ENCODE measurements at places on chromosomes 5 and 9.
A peak's percentile ranks its signal among the peaks of the same experiment; 100 is the strongest.

DNA sequence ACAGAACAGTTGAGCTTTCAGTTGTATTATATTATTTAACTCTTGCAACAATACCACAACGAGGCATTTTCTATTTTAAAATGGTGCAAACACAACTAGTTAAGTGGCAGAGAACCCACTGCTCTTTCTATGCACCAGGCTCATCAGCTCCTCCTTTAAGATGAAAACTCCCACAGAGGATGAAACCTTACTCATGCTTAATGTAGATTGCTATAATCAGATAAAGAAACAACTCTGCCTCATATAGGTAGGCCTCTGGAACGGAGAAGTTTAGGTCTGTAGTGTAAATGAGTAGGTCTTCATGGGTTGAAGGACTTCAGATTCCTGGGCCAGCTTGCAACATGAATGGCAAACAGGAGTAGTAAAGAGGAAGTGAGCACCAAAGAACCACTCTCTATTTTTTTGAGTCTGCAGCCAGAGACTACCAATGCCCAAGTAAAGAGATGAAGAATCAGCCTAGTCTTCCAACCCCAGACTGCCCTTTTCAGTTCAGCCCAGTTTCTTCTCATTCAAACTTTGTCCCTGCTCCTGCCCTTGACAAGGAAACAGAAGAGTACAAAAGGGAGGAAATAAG, 33.9 kb downstream of the HACD4 start:
- no peaks in the 10 kb centered on the region for H3K36me3 ChIP-seq
- no peaks in the 10 kb centered on the region for H3K4me1 ChIP-seq
- no peak overlapping the region for H3K27ac ChIP-seq
- no peak for DNase-seq
- H3K27me3 ChIP-seq, result no peaks in the 10 kb centered on the region

DNA sequence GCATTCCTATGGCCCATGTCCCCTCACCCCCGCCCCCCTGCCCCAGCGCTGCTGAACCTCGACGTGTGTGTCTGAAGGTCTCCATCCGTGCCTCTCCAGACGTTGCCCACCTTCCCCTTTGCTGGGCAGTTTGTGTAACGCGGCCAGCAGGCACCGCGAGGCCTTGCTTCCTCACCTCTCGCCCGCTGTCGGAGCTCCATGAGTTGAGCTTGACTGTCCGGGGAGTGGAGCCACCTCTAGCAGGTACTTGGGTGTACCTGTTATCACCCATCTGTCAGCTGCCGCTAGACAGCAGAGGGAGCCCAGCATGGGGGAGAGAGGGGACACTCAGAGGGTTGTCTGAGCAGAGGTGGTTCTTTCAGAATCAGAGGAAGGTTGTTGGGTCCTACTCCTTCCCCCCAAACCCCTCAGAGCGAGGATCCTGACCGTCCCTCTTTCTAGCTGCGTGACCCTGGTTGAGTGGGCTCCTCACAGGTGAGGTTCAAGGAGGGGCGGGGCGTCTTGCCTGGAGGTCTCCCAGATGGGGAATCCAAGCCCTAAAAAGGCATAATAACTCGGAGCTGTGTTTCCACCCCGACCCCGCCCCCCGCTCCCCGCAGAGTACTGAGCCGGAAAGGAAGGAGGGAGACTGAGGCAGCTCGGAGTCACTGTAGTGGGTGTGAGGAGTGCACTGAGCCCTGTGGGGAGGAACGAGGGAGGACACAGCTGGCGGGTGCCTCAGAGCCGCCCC, 184.7 kb downstream of the C9orf50 start:
- H3K4me1 ChIP-seq, result peaks cover 24% of the 10 kb centered on the region
- H3K27me3 ChIP-seq, result no peaks in the 10 kb centered on the region
- no peaks in the 10 kb centered on the region for H3K36me3 ChIP-seq
- no peak for DNase-seq
- H3K4me3 ChIP-seq, result no peak overlapping the region
- no peak overlapping the region for H3K27ac ChIP-seq

DNA sequence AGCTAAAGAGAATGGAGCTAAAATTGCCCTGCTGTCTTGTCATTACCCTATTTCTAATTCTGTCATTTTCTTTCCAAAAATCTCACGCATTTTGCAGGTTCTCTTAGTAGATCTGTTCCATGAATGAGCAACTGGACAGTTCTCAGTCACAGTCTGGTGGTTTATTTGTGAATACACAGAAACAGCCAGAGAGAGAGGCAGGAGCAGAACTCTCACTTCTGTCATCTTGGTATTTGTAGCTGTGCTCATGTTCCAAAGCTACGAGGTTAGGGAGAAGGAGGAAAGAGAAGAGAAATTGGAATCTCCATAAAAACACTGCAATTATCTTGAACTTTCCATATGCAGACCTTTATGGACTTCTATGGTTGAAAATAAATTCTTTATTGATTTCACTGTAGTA, 118.0 kb upstream of the OR13F1 start:
- no peak overlapping the region for H3K27ac ChIP-seq
- no peaks in the 10 kb centered on the region for H3K36me3 ChIP-seq
- H3K27me3 ChIP-seq, result no peaks in the 10 kb centered on the region
- no peak overlapping the region for H3K4me3 ChIP-seq
- no peaks in the 10 kb centered on the region for H3K4me1 ChIP-seq
- DNase-seq, result no peak

DNA sequence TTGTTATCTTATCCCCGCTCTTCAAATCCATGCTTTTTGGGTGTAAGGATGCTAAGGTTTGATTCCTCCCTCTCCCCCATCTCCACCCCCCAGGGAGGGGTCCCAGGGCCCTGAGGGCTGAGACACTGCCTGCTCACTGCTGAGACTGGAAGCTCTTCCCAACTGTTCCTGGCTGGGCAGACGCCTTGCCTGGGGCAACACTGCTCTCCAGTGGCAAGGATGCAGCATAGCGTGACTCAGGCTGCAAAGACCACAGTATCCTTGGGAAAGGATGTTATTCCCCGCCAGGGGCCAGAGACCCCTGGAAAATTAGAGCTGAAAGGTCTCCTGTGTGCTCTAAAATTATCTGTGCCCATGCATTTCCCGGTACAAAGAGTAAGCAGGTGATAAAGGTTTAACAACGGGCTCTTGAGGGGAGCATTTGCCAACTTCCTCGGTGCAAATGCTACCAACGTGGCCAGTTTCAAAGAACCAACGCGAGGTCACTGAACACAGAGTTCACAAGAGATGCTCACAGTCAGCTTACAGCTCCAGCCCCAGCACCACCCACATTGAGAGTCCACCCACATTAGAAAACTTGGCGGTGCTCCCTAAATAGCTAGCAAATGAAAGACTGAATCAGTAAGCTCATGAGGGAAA, 271.9 kb downstream of the NSG2 start:
- H3K4me1 ChIP-seq, result peaks cover 3% of the 10 kb centered on the region
- DNase-seq, result peak; percentile 30
- no peak overlapping the region for H3K27ac ChIP-seq
- no peaks in the 10 kb centered on the region for H3K36me3 ChIP-seq
- H3K27me3 ChIP-seq, result peaks cover 34% of the 10 kb centered on the region

GRCh38 chr9:73269430-73270101, 117.9 kb downstream of the ANXA1 start:
- peaks cover 9% of the 10 kb centered on the region for H3K4me1 ChIP-seq
- DNase-seq, result no peak
- H3K4me3 ChIP-seq, result no peak overlapping the region
- no peak overlapping the region for H3K27ac ChIP-seq

- no peak for DNase-seq
- H3K27me3 ChIP-seq, result no peaks in the 10 kb centered on the region
- H3K4me1 ChIP-seq, result no peaks in the 10 kb centered on the region
- no peak overlapping the region for H3K27ac ChIP-seq
- H3K4me3 ChIP-seq, result no peak overlapping the region
These were observed 17.2 kb upstream of the CCDC112 start for GRCh38 chr5:115313632-115314031.

- H3K27me3 ChIP-seq, result no peaks in the 10 kb centered on the region
- DNase-seq, result no peak
- no peak overlapping the region for H3K27ac ChIP-seq
- no peaks in the 10 kb centered on the region for H3K36me3 ChIP-seq
- no peaks in the 10 kb centered on the region for H3K4me1 ChIP-seq
- H3K4me3 ChIP-seq, result no peak overlapping the region
These were observed 68.8 kb upstream of the ICE1 start for GRCh38 chr5:5353681-5354080.

- no peaks in the 10 kb centered on the region for H3K4me1 ChIP-seq
- H3K36me3 ChIP-seq, result no peaks in the 10 kb centered on the region
- no peak overlapping the region for H3K27ac ChIP-seq
- H3K27me3 ChIP-seq, result no peaks in the 10 kb centered on the region
These were observed 33.5 kb upstream of the CKS2 start for GRCh38 chr9:89277454-89277853.

- no peak overlapping the region for H3K4me3 ChIP-seq
- H3K36me3 ChIP-seq, result no peaks in the 10 kb centered on the region
- DNase-seq, result no peak
- no peaks in the 10 kb centered on the region for H3K27me3 ChIP-seq
These were observed 224.0 kb downstream of the SPOCK1 start for GRCh38 chr5:137275083-137275482.

DNA sequence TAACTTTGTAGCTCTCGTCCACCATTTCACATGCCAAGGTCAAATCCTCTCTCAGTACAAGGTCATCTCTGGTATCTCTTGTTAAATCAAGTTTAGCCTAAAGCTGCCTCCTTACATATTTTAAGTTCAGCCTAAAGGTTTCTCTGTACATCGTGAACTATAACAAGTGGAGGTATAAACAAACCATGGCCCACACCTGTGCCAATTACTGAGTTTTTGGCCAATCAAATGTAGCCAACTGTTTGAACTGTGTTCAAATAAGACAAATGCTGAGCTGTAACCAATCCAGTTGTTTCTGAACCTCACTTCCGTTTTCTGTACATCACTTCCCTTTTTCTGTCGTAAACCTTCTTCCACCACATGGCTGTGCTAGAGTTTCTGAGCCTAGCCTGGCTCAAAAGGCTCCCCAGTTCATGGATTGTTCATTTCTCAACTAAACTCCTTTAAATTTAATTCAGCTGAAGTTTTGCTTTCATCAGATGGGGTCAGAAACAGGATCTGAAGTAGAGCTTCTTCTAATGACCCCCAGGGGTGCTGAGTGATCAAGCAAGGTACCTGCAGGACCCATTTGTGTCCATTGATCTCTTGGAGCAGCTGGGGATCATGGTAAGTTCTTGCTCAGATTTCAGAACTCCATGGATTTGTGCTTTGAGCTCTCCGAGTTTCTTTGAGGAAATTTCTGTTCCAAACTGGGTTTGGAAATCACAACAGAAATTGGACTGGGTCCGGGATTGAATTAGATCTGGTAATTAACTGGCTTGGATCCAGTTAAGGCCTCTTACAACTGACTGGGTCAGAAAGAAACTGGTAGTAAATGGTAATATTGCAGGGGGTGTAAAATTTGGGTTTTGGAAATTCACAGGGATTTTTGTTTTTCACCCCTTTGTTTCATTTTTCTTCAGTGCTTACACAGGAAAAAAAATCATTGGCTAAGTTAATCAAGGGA, 11.0 kb upstream of the NANS start:
- H3K4me1 ChIP-seq, result no peaks in the 10 kb centered on the region
- DNase-seq, result no peak
- H3K36me3 ChIP-seq, result no peaks in the 10 kb centered on the region
- H3K27ac ChIP-seq, result peak overlapping the region; percentile 72
- H3K4me3 ChIP-seq, result no peak overlapping the region

- H3K36me3 ChIP-seq, result no peaks in the 10 kb centered on the region
- H3K4me1 ChIP-seq, result no peaks in the 10 kb centered on the region
- H3K4me3 ChIP-seq, result no peak overlapping the region
These were observed 64.7 kb upstream of the NFIL3 start for GRCh38 chr9:91488341-91488740.

DNA sequence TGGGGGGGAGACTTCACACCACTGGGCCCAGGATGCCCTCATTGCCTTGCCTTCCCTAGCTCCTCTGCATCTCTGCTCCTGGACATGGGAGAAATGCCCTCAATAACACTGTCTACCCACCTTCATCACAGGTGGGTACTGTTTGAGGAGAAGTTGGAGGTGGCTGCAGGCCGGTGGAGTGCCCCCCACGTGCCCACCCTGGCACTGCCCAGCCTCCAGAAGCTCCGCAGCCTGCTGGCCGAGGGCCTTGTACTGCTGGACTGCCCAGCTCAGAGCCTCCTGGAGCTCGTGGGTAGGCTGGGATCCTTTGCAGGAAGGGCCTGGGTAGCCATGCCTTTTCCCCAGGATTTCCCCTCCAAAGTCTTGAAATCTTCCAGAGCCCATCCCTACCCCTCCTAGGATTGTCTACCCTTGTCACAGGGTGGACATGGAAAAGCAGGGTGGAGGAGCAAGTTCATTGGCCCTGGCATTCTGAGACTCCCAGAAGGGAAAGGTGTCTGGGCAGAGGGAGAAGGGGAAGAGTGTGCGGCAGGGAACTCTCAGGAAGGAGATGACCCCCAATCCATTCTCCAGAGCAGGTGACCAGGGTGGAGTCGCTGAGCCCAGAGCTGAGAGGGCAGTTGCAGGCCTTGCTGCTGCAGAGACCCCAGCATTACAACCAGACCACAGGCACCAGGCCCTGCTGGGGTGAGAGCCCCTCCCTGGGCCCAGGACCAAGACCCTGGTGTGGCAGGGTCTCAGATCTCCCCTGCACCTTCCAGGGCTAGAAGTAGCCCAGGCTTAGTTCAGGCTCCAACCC, 886 bp downstream of the SLC4A9 start:
- DNase-seq, result no peak
- peaks cover 16% of the 10 kb centered on the region for H3K4me1 ChIP-seq
- no peak overlapping the region for H3K27ac ChIP-seq

DNA sequence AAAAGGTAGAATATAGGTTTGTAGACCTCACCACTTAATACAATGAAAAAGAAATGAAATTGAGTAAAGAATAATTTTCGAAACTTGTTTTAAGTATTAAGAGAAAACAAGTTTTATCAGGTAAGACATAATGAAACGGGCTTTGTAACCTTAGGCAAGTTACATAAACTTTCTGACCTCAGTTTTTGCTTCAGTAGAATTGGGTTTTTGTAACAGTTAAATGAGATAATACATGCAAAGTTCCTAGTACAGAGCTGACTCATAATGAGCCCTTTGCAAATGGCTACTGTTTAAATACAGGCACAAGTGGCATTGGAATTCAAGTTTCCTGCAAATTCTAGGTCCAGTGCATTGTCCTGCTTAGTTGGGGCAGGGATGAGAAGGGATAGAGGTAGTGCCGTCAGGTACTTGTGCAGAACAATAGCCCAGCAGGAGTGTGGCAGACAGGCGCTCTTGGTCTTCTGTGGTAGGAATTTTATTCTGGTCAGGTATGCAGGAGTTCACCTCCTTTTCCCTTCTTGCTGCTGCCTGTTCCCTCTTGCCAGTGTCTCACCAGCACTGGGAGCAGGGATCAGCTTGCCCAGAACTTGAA, 203.8 kb downstream of the PBX3 start:
- H3K4me3 ChIP-seq, result no peak overlapping the region
- H3K4me1 ChIP-seq, result no peaks in the 10 kb centered on the region
- no peak overlapping the region for H3K27ac ChIP-seq
- H3K36me3 ChIP-seq, result no peaks in the 10 kb centered on the region
- DNase-seq, result no peak

Data from heart right ventricle (tissue), 16 donors.